ENCODE measurements at places on chromosomes 5 and 9.

- no peak for DNase-seq
These were observed 154.4 kb downstream of the AUH start for GRCh38 chr9:91207397-91207728.

DNA sequence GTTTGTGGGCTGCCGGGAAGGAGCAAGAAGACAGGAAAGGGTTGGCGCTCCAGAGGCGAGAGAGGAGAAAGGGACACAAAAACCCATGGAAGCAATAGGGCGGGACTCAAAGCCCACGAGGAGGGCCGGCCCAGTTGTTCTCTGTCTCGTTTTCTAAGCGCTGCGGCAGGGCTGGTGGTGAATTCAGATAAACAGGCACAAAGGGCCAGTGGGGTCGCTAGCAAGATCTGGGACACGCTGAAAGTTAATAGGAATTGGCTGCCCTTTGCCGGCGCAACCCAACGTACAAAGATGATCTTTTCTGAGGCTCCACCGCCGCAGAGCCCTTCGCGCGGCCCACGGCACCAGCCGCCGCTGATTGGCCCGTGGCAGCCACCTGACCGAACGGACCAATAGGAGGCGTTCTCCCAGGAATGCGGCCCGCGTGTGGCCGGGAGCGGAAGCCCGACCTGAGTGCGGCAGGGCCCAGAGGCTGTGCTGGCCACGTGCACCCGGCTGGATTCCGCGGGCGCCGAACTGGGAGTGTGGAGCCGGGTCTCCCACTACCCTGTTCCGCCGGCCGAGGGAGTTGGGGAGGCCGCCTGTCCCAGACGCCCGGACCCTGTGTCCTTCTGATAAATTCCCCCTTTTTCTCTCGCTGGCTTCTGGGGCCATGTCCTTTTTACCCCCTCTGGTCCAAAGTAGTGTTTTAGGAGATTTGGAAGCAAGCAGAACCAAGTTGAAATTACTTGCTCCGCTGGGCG lies 16.8 kb upstream of the NSD1 start:
- no peak for DNase-seq

DNA sequence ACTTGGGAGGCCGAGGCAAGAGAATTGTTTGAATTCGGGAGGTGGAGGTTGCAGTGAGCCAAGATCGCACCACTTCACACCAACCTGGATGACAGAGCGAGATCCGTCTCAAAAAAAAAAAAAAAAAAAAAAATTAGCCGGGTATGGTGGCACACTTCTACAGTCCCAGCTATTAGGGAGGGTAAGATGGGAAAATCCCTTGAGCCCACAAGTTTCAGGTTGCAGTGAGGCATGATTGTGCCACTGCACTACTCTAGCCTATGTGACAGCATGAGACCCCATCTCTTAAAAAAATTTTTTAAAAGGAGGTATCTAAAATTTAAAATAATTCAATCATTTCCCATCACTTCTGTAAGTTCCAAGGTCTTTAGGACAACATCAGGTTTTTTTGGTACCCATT lies 26.0 kb downstream of the PSIP1 start:
- DNase-seq: no peak

DNA sequence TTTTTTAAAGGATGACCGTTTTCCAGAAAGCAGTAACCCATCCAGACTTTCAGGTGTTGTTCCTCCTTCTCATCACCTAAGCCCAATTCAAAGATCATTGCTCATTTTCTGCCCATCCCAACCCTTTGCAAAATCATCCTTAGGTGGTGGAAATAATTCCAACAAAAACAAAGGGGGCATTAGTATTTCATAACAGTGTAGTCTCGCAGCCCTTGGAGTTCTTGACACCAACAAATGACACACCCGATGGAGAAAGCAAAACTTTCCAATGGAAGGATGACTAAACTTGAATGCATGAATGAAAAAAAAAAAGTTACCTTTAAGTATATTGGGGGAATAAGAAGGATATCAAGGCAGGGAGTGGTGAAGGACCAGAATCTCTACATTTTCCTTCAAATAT lies 117.0 kb downstream of the PAPPA start:
- no peak for DNase-seq

GRCh38 chr9:129489838-129490582 lies 130.9 kb downstream of the C9orf50 start:
- DNase-seq: no peak

DNA sequence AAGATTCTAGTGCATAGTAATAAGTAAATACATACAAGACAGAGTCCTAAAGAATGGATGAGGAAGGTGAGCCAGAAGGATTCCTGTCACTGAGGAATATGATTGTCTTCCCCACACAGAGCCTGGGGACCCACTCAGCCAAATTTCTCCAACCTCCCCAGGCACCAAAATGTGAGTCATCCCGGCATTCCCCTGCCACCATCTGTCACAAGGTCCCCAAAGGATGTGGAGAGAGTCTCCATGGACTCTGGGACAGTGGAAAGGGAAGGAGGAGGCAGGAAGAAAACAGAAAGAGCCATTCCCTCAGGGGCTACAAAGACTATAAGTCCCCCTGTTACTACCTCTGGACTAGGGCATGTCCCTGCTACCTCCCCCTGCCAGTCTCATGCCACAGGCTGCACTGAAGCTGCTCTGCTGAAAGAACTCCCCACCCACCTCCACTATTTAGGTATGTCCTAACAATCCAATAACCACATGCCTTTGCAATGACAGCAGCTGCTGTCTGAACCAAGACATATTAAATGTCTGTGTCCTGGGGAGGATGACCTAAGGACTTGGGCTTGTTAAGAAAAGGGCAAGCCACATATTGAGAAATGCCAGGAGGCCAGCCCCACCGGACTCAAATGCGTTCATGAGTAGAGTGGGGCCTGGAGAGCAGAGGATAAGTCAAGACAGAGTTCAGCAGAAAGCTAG lies 10.7 kb upstream of the OR5C1 start:
- peak; percentile 68 for DNase-seq

Data from BJ (cell line).